ENCODE measurements at places on chromosomes 7 and 10. TPM values are rescaled to one million over a fixed set of nuclear protein-coding genes. Genes with fewer than 3 reads are reported as not detected.

GRCh38 chr7:14835384-14835783 is 67.2 kb downstream of the DGKB start:
- DNase-seq = no peak
- H3K4me3 ChIP-seq = no peak overlapping the region
- H3K27ac ChIP-seq = no peak overlapping the region
- H3K36me3 ChIP-seq = no peaks in the 10 kb centered on the region
- no peaks in the 10 kb centered on the region for H3K4me1 ChIP-seq

DNA sequence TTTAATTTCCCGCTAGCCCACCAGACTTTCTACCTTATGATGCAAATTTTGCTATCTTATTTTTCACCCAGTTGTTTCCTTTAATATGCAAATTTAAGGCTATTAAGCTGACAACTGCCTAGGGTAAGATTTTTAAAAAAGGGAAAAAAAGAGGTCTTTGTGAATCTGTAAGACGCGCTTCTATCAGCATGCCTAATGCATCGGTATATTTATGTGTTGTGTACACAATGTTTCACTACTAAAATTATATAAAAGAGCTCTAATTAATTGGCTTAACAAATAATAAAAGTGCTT is 386.6 kb downstream of the KIF20B start:
- no peaks in the 10 kb centered on the region for H3K4me1 ChIP-seq
- no peaks in the 10 kb centered on the region for H3K36me3 ChIP-seq
- no peaks in the 10 kb centered on the region for H3K27me3 ChIP-seq
- DNase-seq = no peak

DNA sequence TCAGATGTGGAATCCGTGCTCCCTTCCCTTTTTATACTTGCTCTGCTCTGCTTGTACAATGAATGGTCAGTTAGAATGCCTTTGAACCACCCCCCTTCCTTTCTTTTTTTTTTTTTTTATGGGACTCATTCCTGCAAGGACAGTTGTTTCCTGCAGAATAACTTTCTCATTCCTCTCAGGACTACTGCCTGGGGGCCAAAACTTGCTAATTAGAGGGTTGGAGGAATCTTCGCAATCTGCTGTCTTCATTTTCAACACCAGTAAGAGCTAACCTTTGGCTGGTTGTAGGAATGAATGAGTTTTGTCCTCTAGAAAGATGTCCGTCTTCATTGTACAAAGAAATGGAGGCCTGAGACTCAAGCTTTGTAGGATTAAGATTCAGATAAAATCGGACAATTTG is 868.1 kb downstream of the LRMDA start:
- no peak overlapping the region for H3K27ac ChIP-seq
- no peak for DNase-seq
- no peaks in the 10 kb centered on the region for H3K36me3 ChIP-seq
- peaks cover 9% of the 10 kb centered on the region for H3K4me1 ChIP-seq

- no peak overlapping the region for H3K27ac ChIP-seq
- no peaks in the 10 kb centered on the region for H3K27me3 ChIP-seq
- H3K36me3 ChIP-seq = no peaks in the 10 kb centered on the region
- H3K4me3 ChIP-seq = no peak overlapping the region
- H3K4me1 ChIP-seq = no peaks in the 10 kb centered on the region
- DNase-seq = no peak
Observed at GRCh38 chr10:107215681-107216080, 51.2 kb upstream of the SORCS1 start.

DNA sequence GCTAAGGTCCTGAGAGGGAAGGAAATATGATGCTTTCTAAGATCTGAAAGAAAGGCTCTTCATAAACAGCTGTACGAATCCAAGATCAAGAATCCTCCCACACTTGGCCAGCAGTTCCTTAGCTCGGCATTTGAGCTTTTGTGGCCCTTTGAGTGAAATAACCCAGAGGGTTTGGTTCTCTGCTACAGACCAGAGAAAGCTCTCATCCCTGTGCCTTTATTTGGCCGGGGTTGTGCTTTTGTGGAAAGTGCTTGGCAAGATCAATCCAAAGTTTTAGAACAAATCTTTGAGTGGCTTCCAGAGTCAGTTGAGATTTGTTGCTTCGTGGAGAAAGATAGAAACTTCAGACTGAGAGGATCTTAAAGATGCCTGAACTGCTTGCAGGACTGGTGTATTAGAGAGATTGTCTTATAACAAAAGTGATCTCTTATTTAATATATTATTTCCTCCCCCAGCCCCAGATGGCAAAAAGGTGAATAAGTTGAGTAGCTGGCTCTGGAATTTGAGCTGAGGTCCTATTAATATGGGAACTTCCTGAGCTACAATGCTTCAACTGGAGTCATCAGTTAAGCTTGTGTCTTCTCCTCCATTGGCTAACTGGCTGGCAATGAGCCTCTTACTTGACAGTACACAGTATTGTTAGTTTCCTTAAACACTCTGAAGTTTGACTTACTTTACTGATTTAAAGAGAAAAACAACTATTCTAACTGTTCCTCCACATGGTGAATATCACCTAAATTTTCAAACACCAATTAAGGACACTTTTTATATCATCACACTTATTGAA is 687.3 kb downstream of the MAGI2 start:
- H3K27me3 ChIP-seq = no peaks in the 10 kb centered on the region
- no peak overlapping the region for H3K27ac ChIP-seq
- no peaks in the 10 kb centered on the region for H3K4me1 ChIP-seq
- H3K4me3 ChIP-seq = no peak overlapping the region
- DNase-seq = no peak

DNA sequence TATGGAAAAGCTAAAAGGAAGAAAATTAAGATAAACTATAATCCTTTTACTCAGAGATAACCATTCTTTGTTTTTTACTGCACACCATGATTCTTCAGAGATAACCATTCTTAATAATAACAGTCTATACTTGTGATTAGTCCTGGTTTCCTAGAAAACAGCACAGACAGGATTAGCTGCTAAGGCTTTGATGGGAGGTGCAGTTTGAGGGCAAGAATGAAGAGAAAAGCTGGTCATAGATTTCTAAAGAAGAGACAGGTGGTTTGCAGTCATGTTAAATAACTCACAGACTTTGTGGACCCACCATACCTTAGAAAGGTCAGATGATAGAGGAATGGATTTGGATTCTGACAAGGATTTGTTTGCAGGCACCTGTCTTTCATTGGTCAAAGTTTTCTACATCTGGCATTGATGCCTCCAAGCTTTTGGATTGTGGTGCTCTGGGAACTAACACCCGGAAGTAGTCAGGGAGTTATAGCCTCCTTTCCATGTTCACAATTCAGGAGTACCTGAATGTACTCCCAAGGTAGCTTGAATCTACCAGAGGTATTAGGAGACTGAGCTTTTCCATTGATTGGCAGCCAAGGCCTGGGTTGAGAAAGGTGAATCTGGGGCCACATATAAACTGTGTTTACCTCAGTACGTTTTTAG is 3.7 kb downstream of the SMC3 start:
- no peaks in the 10 kb centered on the region for H3K36me3 ChIP-seq
- H3K27ac ChIP-seq = no peak overlapping the region
- H3K4me1 ChIP-seq = peaks cover 5% of the 10 kb centered on the region
- H3K4me3 ChIP-seq = no peak overlapping the region

GRCh38 chr7:38727184-38727940 is 96.2 kb upstream of the AMPH start:
- no peaks in the 10 kb centered on the region for H3K27me3 ChIP-seq
- no peak overlapping the region for H3K4me3 ChIP-seq
- peaks cover 4% of the 10 kb centered on the region for H3K36me3 ChIP-seq
- no peaks in the 10 kb centered on the region for H3K4me1 ChIP-seq

- H3K4me3 ChIP-seq = no peak overlapping the region
- H3K36me3 ChIP-seq = no peaks in the 10 kb centered on the region
- peak overlapping the region; percentile 90 for H3K27ac ChIP-seq
- no peaks in the 10 kb centered on the region for H3K27me3 ChIP-seq
- H3K4me1 ChIP-seq = peaks cover 76% of the 10 kb centered on the region
Observed at GRCh38 chr7:5694912-5695726, 86.3 kb downstream of the RNF216 start.

DNA sequence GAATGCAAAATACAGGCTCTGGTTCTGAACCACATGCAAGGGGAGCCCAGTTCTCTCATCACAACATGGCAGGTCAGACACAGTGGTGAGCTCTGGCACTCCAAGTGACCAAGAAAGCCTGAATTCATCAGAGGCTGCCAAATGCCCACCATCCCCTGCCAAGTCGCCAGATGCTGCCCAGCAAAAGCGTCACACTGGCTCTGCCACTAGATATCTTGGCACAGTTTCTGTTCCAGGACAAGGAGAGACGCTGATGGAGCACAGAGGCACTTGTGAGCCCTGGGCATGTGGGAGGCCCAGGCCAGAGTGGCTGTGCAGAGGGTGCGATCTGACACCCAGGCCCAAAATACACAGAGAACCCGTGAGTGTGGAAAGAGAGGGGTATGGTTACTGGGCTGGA is 57.8 kb downstream of the GAD2 start:
- H3K4me1 ChIP-seq = peaks cover 3% of the 10 kb centered on the region
- H3K27ac ChIP-seq = no peak overlapping the region
- no peaks in the 10 kb centered on the region for H3K36me3 ChIP-seq
- H3K4me3 ChIP-seq = no peak overlapping the region
- H3K27me3 ChIP-seq = no peaks in the 10 kb centered on the region

GRCh38 chr10:125684581-125684980 is 1.6 kb upstream of the TEX36 start:
- H3K4me1 ChIP-seq = no peaks in the 10 kb centered on the region
- no peak for DNase-seq
- H3K27ac ChIP-seq = no peak overlapping the region
- H3K27me3 ChIP-seq = no peaks in the 10 kb centered on the region
- H3K36me3 ChIP-seq = no peaks in the 10 kb centered on the region

- no peaks in the 10 kb centered on the region for H3K27me3 ChIP-seq
- H3K4me1 ChIP-seq = no peaks in the 10 kb centered on the region
- no peak overlapping the region for H3K4me3 ChIP-seq
- peaks cover 3% of the 10 kb centered on the region for H3K36me3 ChIP-seq
Observed at GRCh38 chr7:88072715-88073055, 138.6 kb downstream of the ADAM22 start.

DNA sequence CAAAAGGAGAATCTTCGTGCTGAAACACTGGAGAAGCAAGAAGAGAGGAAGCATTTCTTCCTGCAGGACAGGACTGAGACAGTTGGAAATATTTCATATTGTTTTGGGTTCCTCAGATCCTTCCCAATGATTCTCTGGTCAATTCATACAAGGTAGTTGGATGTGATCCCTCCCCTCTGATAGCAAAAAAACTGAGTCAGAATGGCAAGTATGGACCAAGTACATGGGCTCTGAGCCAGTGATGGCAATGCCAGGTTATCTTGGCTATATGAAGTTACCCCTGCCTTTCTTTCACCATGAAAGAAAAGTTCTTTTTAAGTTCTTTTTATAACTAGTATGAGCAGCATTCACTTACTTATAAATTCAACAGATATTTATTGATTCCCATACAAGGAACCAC is 124.4 kb upstream of the PTPRZ1 start:
- no peaks in the 10 kb centered on the region for H3K27me3 ChIP-seq
- no peaks in the 10 kb centered on the region for H3K36me3 ChIP-seq
- H3K4me1 ChIP-seq = no peaks in the 10 kb centered on the region
- no peak for DNase-seq
- no peak overlapping the region for H3K27ac ChIP-seq

DNA sequence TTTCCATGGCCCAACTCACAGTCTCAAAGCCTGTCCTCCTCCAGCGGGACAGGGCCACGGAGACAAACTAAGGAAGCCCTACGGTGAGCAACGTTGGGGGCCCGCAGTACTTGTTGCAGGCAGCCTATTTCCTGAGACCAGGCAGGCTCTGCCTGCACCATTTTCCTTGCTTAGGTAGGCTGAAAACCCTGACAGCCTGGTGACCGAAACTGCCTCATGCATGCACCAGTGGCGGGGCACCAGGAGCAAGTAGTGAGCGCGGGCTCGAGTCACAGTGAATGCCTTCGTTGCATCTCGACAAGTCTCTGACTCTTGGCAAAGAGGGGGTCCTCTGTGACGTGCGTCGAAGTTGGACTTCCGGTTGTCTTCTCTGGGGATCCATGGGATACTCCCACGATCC is 23.3 kb upstream of the ZNF273 start:
- H3K4me1 ChIP-seq = peaks cover 32% of the 10 kb centered on the region
- H3K36me3 ChIP-seq = peaks cover under 1% of the 10 kb centered on the region
- no peak for DNase-seq
- no peak overlapping the region for H3K27ac ChIP-seq
- no peak overlapping the region for H3K4me3 ChIP-seq
- H3K27me3 ChIP-seq = no peaks in the 10 kb centered on the region

DNA sequence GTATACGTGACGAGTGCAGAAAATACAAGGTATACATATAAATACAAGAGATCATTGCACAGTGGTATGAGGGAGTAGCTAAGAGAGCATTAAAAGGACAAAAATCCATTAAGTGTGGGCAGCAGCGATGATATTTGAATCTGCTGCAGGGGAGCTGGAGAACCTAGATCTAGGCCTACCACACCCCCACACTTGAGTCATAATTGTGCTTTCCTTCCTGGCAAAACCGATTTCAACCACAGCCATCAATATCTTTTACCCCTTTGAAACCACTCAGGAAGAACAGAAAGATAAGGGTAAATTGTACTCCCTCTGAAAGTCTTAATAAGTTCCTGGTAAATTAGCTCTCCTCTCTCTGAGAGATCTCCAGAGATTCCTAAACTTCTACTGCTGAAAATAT is 345.0 kb downstream of the SORCS1 start:
- no peaks in the 10 kb centered on the region for H3K4me1 ChIP-seq
- no peak for DNase-seq
- no peak overlapping the region for H3K4me3 ChIP-seq
- no peaks in the 10 kb centered on the region for H3K36me3 ChIP-seq
- no peak overlapping the region for H3K27ac ChIP-seq

DNA sequence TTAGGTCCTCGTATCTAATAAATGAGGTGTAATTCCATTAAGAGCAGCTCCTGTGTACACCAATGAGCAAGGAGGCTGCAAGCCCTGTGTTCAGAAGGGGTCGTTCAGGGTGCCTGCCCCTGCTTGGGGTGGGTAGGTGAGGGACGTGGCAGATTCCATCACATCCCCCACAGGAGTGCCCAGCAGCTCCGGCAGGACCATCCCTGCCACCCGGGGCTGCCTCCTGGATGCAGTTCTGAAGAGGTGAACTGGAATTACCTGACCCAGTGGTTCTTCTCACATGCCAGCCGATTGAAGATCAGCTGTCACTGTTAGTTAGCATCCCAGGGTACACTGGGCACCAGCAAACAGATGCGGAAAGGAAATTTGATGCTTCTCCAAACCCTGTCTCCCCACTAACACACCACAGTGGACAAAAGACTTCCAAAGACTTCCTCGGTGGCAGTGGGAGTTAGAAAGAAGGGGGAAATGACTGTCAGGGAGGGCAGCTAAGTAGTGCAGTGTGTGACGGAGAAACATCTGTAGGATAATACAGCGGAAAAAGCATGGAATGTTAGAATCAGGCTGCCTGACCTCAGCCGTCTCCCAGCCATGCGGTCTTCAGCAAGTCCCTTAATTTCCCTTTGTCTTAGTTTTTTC is 313.6 kb upstream of the ZMIZ1 start:
- H3K36me3 ChIP-seq = no peaks in the 10 kb centered on the region
- peak overlapping the region; percentile 40 for H3K27ac ChIP-seq
- no peak overlapping the region for H3K4me3 ChIP-seq
- H3K27me3 ChIP-seq = no peaks in the 10 kb centered on the region
- H3K4me1 ChIP-seq = peaks cover 33% of the 10 kb centered on the region
- DNase-seq = peak; percentile 38

- H3K36me3 ChIP-seq = peaks cover 32% of the 10 kb centered on the region
- H3K4me3 ChIP-seq = no peak overlapping the region
- peak overlapping the region; percentile 83 for H3K27ac ChIP-seq
- no peak for DNase-seq
- no peaks in the 10 kb centered on the region for H3K27me3 ChIP-seq
- peaks cover 83% of the 10 kb centered on the region for H3K4me1 ChIP-seq
Observed at GRCh38 chr10:71836596-71836974, 14.5 kb downstream of the PSAP start.

TNKS2 gene
- polyA plus RNA-seq = 35.3 TPM

INSYN2A gene
- polyA plus RNA-seq = 10.9 TPM

COL26A1 gene
- 39.7 TPM for polyA plus RNA-seq

HSPA12A gene
- polyA plus RNA-seq = 68.3 TPM

ASZ1 gene
- not detected for polyA plus RNA-seq

ZNF25 gene
- 25.8 TPM for polyA plus RNA-seq

Measured in spinal cord (tissue), 10 donors.